Adrenal gland (tissue), 19 donors: ENCODE measurements at places on chromosomes 3 and 15.
A peak's percentile ranks its signal among the peaks of the same experiment; 100 is the strongest.

- no peaks in the 10 kb centered on the region for H3K27me3 ChIP-seq
- no peaks in the 10 kb centered on the region for H3K4me1 ChIP-seq
- no peak for DNase-seq
- no peak overlapping the region for H3K27ac ChIP-seq
Measured at GRCh38 chr3:166685246-166685645, 694.9 kb downstream of the ZBBX start.

DNA sequence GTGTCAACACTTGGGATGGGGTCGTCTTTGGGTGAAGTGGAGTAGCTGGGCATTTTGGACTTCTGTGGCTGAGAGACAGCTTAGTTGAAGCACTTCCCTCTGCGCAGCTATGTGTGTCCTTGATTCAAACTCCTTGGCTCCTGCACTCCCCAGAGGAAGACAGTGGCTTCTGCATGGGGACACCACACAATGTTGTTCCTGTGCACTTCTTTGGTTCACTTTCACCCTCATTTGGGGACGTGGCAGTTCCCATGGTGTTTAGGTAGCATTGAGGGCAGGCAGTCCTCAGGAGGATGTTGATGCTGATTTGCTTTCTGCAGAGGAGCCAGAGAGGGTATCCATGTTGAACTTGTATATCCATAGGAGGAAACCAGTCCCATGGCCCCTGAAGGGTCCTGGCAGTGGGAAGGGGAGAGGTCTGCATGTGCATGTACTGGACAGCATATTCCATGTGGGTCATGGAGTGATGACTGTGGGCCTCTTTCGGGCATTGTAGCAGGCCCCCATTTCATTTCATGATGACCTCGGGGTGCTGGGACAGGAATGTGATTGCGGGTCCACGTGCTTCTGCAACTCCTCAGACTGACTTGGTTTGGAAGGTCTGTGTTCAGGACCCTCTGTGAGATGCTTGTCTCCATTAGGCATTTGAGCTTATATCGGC is 135.4 kb downstream of the SNRPN start:
- no peak overlapping the region for H3K4me3 ChIP-seq
- no peak for DNase-seq
- H3K27me3 ChIP-seq = no peaks in the 10 kb centered on the region
- no peaks in the 10 kb centered on the region for H3K4me1 ChIP-seq
- H3K36me3 ChIP-seq = no peaks in the 10 kb centered on the region
- H3K27ac ChIP-seq = no peak overlapping the region

- no peak overlapping the region for H3K4me3 ChIP-seq
- peak; percentile 40 for DNase-seq
- peaks cover 12% of the 10 kb centered on the region for H3K4me1 ChIP-seq
Measured at GRCh38 chr3:194082743-194083636, 53.0 kb upstream of the HES1 start.

DNA sequence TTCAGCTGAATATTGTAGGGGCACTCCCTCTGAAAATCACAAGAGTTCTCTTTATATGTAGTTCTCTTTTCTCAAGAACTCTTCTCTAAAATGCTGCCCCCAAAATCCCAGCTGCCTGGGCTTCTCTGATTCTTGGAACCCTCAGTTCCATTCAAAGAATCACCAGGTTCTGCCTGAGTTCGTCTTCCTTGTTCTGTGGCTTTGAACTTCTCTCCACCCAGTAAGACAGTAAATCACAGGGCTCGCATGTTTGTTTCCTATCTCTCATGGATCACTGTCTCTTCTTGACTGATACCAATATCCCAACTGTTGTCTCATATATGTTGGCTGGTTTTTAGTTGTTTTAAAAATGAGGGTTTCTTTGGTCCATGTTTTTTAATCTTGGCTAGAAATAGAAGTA is 359.5 kb upstream of the CBLB start:
- H3K27ac ChIP-seq = no peak overlapping the region
- no peaks in the 10 kb centered on the region for H3K4me1 ChIP-seq
- no peaks in the 10 kb centered on the region for H3K27me3 ChIP-seq

GRCh38 chr15:62933386-62933785 is 109.2 kb upstream of the TPM1 start:
- DNase-seq = no peak
- no peak overlapping the region for H3K4me3 ChIP-seq
- no peaks in the 10 kb centered on the region for H3K27me3 ChIP-seq
- H3K27ac ChIP-seq = no peak overlapping the region
- no peaks in the 10 kb centered on the region for H3K36me3 ChIP-seq

- no peaks in the 10 kb centered on the region for H3K36me3 ChIP-seq
- no peaks in the 10 kb centered on the region for H3K27me3 ChIP-seq
- DNase-seq = no peak
Measured at GRCh38 chr3:171584100-171584499, 123.9 kb upstream of the TNIK start.

GRCh38 chr3:178483704-178484103 is 52.5 kb upstream of the KCNMB2 start:
- no peaks in the 10 kb centered on the region for H3K36me3 ChIP-seq
- no peaks in the 10 kb centered on the region for H3K27me3 ChIP-seq
- no peak overlapping the region for H3K27ac ChIP-seq

GRCh38 chr3:119073258-119074001 is 38.8 kb upstream of the IGSF11 start:
- DNase-seq = no peak
- no peaks in the 10 kb centered on the region for H3K36me3 ChIP-seq
- no peaks in the 10 kb centered on the region for H3K4me1 ChIP-seq
- H3K4me3 ChIP-seq = no peak overlapping the region
- H3K27ac ChIP-seq = no peak overlapping the region

- H3K27ac ChIP-seq = no peak overlapping the region
- H3K4me1 ChIP-seq = no peaks in the 10 kb centered on the region
- H3K36me3 ChIP-seq = no peaks in the 10 kb centered on the region
- DNase-seq = peak; percentile 33
Measured at GRCh38 chr3:159260049-159260662, 458.3 kb downstream of the MFSD1 start.

GRCh38 chr3:184563561-184563925 is 2.0 kb downstream of the EPHB3 start:
- no peak overlapping the region for H3K27ac ChIP-seq
- no peaks in the 10 kb centered on the region for H3K27me3 ChIP-seq
- H3K36me3 ChIP-seq = no peaks in the 10 kb centered on the region
- peaks cover 25% of the 10 kb centered on the region for H3K4me1 ChIP-seq
- no peak overlapping the region for H3K4me3 ChIP-seq

DNA sequence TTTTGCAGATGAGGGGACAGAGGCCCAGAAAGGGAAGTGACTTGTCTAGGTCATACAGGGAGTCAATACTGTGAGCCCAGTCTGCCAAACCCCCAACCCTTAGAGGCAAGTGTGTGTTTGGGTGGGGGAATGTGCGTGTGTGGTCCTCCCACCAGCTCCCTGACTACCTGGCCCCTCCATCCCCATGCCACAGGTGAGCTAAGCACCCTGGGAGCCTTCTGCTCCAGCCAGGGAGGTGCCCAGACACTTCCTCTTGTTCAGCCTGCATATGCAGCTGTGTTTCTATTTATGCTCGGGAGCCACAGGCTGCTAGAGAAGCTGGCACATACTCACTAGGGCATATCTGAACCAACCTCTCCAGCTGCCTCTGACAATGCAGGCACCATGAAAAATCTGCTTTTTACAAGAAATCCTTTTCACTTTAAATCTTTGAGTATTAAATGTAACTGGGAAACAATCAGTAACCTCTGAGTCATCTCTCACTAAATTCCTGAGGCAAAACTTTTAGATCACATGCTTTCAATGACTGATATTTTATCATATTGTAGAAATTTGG is 20.7 kb downstream of the TBC1D2B start:
- no peak overlapping the region for H3K4me3 ChIP-seq
- DNase-seq = peak; percentile 73
- no peaks in the 10 kb centered on the region for H3K36me3 ChIP-seq
- no peaks in the 10 kb centered on the region for H3K27me3 ChIP-seq
